Activated CD4-positive, alpha-beta T cell treated with anti-CD3 and anti-CD28 coated beads, Interleukin-2, amount 10 ng/mL, durations not matched to agents 24 days and 14 days (primary cell): ENCODE measurements at places on chromosomes 12 and 14. TPM values are rescaled to one million over a fixed set of nuclear protein-coding genes. Genes with fewer than 3 reads are reported as not detected.

DNA sequence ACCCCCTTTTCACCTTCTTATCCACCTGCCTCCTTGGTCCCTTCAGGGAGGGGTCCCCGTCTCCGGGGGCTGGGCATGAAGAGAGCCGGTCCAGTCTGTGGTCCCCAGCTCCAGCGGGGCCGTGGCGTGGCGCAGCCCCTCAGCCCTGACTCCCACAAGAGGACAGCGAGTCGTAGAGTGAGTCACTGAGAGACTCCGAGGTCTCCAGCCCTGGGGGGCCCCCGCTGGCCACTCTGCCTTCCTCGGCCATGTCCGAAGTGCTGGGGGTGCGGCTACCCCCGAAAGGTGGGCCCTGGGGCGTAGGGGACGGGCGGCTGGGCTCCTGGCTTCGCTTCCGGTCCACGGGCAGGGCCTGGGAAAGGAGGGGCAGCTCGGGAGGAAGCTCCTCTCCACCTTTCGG lies 36.5 kb downstream of the NCKAP5L start:
- no peaks in the 10 kb centered on the region for H3K4me1 ChIP-seq
- H3K4me3 ChIP-seq = no peak overlapping the region
- no peaks in the 10 kb centered on the region for H3K36me3 ChIP-seq
- DNase-seq = no peak

DNA sequence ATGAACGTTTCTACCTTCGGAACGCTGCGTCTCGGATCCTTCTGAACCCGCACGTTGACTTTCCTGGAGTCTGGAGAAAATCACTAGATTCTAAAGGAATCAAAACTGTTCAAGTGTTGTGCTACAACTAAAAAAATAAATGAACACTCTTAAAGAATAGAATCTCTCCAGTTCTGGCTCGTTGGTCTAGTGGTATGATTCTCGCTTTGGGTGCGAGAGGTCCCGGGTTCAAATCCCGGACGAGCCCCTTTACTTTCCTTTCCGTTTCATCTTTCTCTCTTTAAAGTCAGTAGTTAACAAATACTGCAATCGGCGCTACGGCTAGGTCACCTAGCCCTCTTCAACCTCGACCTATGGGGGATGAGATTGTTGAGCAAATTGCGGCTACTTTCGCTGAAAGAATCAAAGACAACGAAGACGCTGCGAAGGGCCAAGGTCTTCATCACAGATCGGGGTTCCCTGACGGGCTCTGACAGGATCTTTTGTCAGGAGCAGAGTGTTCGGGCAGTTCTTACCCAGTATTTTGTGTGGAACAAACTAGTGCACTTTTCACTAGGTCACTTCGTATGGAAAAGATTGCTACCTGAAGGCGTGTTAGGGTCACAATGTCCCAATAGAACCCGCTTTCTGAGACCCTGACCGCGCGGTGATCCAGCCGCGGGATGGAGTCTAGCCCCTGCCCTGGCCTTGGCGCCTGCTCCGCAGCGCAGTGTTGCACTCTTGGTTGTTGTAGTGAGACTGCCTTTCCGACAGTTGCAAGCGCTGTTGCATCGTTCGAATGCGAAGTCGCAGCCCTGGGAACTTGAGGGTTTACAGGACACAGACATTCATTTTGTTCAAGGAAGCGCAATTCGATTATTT lies 8.4 kb downstream of the OR6S1 start:
- peak; percentile 89 for DNase-seq
- H3K4me1 ChIP-seq = peaks cover 36% of the 10 kb centered on the region
- H3K27ac ChIP-seq = peak overlapping the region; percentile 84
- H3K36me3 ChIP-seq = peaks cover 4% of the 10 kb centered on the region
- peak overlapping the region; percentile 88 for H3K4me3 ChIP-seq
- H3K27me3 ChIP-seq = peaks cover 75% of the 10 kb centered on the region

GRCh38 chr12:9064815-9065606 lies 50.7 kb downstream of the A2M start:
- no peak for DNase-seq
- peaks cover 4% of the 10 kb centered on the region for H3K4me1 ChIP-seq
- peaks cover 28% of the 10 kb centered on the region for H3K27me3 ChIP-seq

- DNase-seq = no peak
- no peaks in the 10 kb centered on the region for H3K36me3 ChIP-seq
- H3K4me1 ChIP-seq = peaks cover under 1% of the 10 kb centered on the region
- no peaks in the 10 kb centered on the region for H3K27me3 ChIP-seq
Measured at GRCh38 chr12:43332977-43333640, 218.9 kb downstream of the ADAMTS20 start.

DNA sequence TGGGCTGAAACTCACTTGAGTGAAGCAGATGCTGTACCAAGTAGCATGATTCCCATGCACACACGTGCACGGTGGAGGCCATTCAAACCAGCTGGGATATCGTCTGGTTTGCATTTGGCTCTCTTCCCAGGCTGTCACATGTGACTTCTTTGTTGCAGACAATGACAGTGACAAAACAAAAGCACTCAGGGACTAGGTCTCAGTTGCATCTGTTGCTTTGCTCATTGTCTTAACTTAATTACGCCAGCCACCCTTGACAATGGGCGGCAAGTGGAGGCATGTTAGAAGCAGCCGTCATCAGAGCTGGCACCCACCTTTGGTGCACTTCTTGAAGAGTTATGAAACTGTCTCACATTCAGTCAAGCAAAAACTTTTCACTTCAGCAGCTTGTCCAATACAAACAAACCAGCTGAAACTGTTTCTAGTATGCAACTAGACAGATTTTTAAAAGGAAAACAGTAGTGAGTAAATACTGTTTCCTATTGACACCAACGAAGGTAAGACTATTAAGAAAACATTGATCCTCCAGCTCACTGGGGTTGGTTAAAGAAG lies 74.3 kb downstream of the IGF1 start:
- H3K27ac ChIP-seq = no peak overlapping the region
- no peaks in the 10 kb centered on the region for H3K36me3 ChIP-seq
- peaks cover 11% of the 10 kb centered on the region for H3K4me1 ChIP-seq
- peaks cover 4% of the 10 kb centered on the region for H3K27me3 ChIP-seq
- no peak overlapping the region for H3K4me3 ChIP-seq

GRCh38 chr14:74240794-74241651 lies 1.8 kb downstream of the VSX2 start:
- H3K4me1 ChIP-seq = peaks cover 7% of the 10 kb centered on the region
- peak; percentile 67 for DNase-seq
- H3K27me3 ChIP-seq = peaks cover 81% of the 10 kb centered on the region
- H3K36me3 ChIP-seq = peaks cover 3% of the 10 kb centered on the region
- no peak overlapping the region for H3K27ac ChIP-seq
- peak overlapping the region; percentile 56 for H3K4me3 ChIP-seq

GRCh38 chr14:94451091-94451771 lies 1.4 kb downstream of the SERPINA11 start:
- no peak overlapping the region for H3K4me3 ChIP-seq
- no peaks in the 10 kb centered on the region for H3K36me3 ChIP-seq
- H3K27me3 ChIP-seq = peaks cover 26% of the 10 kb centered on the region
- DNase-seq = no peak
- no peaks in the 10 kb centered on the region for H3K4me1 ChIP-seq
- no peak overlapping the region for H3K27ac ChIP-seq

GRCh38 chr12:2009623-2010022 lies 5.4 kb upstream of the DCP1B start:
- no peak overlapping the region for H3K27ac ChIP-seq
- H3K4me3 ChIP-seq = no peak overlapping the region
- peaks cover 6% of the 10 kb centered on the region for H3K4me1 ChIP-seq
- no peaks in the 10 kb centered on the region for H3K36me3 ChIP-seq
- no peak for DNase-seq

GRCh38 chr14:35999294-35999693 lies 173.2 kb downstream of the BRMS1L start:
- no peak overlapping the region for H3K27ac ChIP-seq
- no peak for DNase-seq

- no peak overlapping the region for H3K4me3 ChIP-seq
- peaks cover 5% of the 10 kb centered on the region for H3K4me1 ChIP-seq
- peaks cover 86% of the 10 kb centered on the region for H3K27me3 ChIP-seq
- no peaks in the 10 kb centered on the region for H3K36me3 ChIP-seq
- no peak overlapping the region for H3K27ac ChIP-seq
Measured at GRCh38 chr12:54041097-54041690, 8.3 kb downstream of the HOXC5 start.

GRCh38 chr12:80299219-80299618 lies 144.8 kb upstream of the PTPRQ start:
- H3K36me3 ChIP-seq = no peaks in the 10 kb centered on the region
- DNase-seq = no peak
- H3K4me1 ChIP-seq = no peaks in the 10 kb centered on the region
- no peak overlapping the region for H3K27ac ChIP-seq
- no peaks in the 10 kb centered on the region for H3K27me3 ChIP-seq

DNA sequence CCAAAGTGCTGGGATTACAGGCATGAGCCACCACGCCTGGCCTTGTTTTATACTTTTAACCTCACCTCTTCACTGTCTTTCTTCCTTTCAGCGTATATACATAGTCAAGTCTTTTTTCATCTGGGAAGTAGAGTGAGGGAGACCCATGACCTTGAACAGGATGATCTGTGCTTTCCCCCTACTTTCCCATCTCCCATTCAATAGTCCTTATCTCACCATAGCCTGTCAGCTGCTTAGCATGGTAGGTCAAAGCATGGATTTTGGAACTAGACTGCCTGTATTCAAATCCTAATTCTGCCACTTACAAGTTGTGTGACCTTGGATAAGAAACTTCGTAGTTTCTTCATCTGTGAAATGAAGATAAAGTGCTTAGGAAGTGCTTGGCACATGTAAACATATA lies 96.4 kb upstream of the MON2 start:
- H3K27ac ChIP-seq = no peak overlapping the region
- DNase-seq = no peak
- H3K4me1 ChIP-seq = peaks cover 31% of the 10 kb centered on the region
- H3K27me3 ChIP-seq = no peaks in the 10 kb centered on the region
- no peak overlapping the region for H3K4me3 ChIP-seq

DNA sequence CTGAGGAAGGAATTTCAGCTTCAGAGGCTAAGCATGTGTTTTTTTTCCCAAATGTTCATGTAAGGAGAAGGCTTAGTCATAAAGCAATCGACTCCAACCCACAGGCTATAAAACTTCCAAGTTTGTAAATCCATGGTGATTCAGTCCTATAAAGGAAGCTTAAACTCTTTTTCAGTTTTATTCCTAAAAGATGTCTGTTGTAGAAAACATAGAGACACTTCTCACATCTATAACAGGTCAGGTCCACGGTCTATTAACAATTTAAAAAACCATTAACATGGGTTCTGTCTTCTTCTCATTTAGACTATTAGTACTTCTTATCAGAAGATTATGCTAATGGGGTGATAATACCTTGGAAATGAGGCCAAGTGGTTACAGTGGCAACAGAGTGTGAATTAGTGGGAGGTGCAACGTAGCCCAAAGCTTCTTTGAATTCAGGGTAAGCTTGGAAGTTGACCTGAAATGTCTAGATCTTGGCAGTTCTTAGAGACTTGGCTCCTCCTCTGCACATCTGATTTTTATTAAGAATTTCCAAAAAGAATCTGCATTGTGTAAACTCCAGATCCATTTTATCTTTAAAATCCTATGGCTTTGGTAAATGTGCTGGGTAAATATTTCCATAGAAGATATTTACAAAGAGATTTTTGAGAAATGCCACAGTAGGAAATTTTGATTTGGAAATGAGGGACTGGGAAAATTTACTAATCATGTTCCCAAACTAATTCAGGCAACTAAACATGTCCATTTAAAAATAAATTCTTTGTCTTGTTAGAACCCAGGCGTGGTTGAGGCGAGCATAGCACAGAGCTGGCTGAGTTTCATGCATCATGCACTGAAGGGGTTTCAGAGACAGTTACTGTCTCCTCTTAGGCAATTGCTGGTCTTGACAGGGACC lies 86.4 kb downstream of the EML1 start:
- H3K27ac ChIP-seq = no peak overlapping the region
- DNase-seq = no peak
- H3K27me3 ChIP-seq = peaks cover 19% of the 10 kb centered on the region
- no peaks in the 10 kb centered on the region for H3K4me1 ChIP-seq

DNA sequence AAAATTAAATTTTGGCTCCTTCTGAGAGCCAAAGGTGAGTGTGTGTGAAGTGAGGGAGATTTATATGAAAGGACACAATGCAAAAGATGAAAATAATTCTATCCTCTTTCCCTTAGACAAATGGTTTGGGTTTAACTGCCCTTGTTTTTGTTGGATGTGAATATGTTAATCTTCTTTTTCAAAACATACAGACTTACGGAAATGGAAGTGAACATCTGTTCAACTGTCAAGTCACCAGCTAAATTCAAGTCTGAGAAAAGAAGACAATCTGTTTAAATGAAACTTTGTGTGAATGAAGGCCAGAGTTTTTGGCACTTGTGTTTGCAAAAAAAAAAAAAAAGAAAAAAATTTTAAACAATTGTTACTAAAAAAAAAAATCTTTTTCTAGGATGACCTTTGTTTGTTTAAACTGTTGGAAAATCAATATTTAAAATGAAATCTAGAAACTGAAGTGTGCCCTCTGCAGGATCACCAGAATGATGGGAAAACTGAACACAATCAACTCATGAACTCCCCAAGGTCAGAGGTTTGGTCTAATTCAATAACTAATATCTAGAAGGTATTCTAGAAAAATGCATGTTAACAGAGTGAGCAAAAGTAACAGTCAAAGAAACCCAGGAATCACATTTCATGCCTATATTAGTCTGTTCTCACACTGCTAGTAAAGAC lies 448.8 kb downstream of the FLRT2 start:
- no peak overlapping the region for H3K4me3 ChIP-seq
- H3K36me3 ChIP-seq = peaks cover 3% of the 10 kb centered on the region
- no peaks in the 10 kb centered on the region for H3K27me3 ChIP-seq
- no peaks in the 10 kb centered on the region for H3K4me1 ChIP-seq

DNA sequence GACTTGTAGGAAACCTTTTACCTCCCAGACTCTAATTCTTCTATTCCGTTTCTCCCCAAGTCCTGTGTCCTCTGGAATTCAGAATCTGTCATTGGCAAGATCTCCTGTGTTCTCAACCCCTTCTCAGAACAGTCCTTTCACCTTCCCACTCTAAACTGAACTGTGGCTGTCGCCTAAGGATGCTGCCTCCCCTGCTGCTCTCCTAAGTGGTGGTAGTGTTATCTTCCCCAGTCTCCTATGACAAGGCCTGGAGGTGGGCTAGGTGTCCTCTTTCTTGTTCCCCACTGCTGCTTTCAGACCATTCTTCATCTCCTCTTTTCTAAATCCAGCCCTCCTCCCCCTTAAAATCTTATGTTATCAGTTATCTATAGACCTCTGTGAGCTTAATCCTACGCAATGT lies 397.4 kb downstream of the RAD51B start:
- H3K36me3 ChIP-seq = peaks cover 3% of the 10 kb centered on the region
- no peaks in the 10 kb centered on the region for H3K27me3 ChIP-seq
- DNase-seq = no peak
- H3K4me3 ChIP-seq = no peak overlapping the region
- H3K27ac ChIP-seq = no peak overlapping the region

GRCh38 chr12:76432733-76433132 lies 84.5 kb upstream of the BBS10 start:
- H3K27ac ChIP-seq = no peak overlapping the region
- H3K27me3 ChIP-seq = no peaks in the 10 kb centered on the region
- DNase-seq = no peak
- no peaks in the 10 kb centered on the region for H3K4me1 ChIP-seq

The CLEC4E gene
- total RNA-seq = not detected in 2 replicates

The PTGDR gene
- 0.17 and 0.33 TPM in 2 replicates for total RNA-seq

The APOF gene
- not detected in 2 replicates for total RNA-seq

The LGMN gene
- total RNA-seq = 1.4 and 2.1 TPM in 2 replicates
